ENCODE measurements at places on chromosomes 7 and 10.

DNA sequence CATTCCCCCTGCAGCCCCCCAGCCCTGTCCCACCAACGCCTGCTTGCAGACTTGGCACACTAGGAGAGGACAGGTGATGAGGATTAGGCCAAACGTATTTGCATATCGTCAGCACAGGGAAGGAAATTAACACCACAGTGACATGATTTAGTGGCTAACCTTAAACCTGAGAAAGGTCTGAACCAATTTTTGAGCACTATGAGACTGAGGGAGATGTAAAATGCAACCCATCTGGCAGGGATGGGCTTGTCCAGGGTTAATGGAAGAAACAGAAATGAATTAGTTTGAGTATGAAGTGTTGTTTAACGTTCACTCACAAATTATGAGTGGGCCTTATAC lies 183.6 kb downstream of the TAX1BP1 start:
- DNase-seq: no peak

GRCh38 chr10:67114945-67115344 lies 189.1 kb downstream of the LRRTM3 start:
- no peak for DNase-seq

- peak; percentile 65 for DNase-seq
Measured at GRCh38 chr10:43203448-43204041, 63.3 kb downstream of the RASGEF1A start.

- DNase-seq: peak; percentile 65
Measured at GRCh38 chr10:26566525-26567350, 128.6 kb downstream of the APBB1IP start.

GRCh38 chr7:79741684-79742083 lies 288.2 kb upstream of the MAGI2 start:
- DNase-seq: no peak

GRCh38 chr7:34038816-34039470 lies 133.6 kb downstream of the BMPER start:
- no peak for DNase-seq

GRCh38 chr7:23247603-23248335 lies 1.2 kb downstream of the GPNMB start:
- DNase-seq: no peak

GRCh38 chr7:115471891-115472290 lies 550.0 kb downstream of the MDFIC start:
- peak; percentile 27 for DNase-seq

GRCh38 chr7:99109108-99110051 lies 34.5 kb downstream of the SMURF1 start:
- DNase-seq: no peak

- DNase-seq: no peak
Measured at GRCh38 chr10:100968062-100968736, 1.1 kb upstream of the SEMA4G start.

DNA sequence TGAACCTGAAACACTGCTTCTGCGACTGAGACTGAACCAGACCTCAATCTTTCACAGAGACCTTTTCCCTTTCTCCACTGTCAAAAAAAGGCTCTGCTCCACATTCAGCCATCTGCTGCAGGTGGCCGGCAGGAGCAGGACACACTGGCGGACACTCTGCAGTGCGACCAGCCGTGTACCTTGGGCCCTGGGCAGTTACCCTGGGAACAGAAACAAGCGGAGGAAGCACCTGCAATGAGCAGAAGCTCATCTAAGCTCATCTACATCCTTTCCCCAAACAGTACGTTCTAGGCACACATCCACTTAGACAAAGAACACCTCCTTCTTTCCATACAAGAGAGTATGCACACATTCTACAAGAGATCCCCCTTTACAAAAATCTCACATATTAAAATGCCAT lies 22.8 kb downstream of the VOPP1 start:
- no peak for DNase-seq

GRCh38 chr7:73642834-73643233 lies 18.5 kb upstream of the MLXIPL start:
- no peak for DNase-seq

GRCh38 chr10:129916506-129916995 lies 47.5 kb downstream of the EBF3 start:
- no peak for DNase-seq

GRCh38 chr10:49389361-49389933 lies 6.4 kb downstream of the DRGX start:
- DNase-seq: no peak

- DNase-seq: no peak
Measured at GRCh38 chr7:81577642-81578340, 192.1 kb downstream of the HGF start.

- no peak for DNase-seq
Measured at GRCh38 chr10:22473044-22473443, 127.7 kb downstream of the SPAG6 start.

DNA sequence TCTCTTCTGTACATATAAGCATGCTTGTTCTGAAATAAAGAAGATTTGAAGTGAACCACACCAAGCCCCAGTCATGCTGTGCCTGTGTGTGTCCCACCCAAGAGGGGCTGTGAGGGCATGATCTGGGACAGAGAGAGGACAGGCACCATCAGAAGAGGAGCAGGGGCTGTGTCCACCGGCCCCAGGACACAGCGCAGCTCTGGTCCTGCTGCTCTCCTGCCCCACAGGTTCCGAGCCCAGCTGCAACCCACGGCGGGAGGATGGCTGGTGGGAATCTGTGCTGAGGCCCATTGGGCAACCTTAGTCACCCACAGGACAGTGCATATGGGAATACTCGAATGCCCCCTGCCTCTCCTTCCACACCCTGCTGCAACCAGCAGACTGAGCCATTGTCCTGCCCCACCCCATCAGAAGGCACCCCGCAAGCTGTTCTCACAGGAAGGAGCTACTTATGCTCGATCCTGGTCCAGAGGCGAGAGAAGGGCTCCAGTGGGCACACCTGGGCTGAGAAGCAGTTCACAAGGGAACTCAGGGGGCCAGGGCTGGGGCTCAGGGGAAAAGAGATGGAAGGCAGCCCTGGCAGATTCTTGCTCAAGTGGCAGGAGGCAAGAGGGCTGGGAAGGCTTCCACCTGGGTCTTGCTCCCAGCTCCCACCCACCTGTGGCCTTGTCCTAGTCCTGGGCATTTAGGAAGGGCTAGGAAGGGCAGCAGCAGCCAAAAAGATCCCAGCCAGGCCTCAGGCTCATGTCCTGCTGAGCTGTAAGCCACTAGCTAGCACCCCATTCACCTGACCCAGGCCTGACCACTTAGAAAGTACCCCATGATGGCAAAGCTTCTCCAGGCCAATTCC lies 31.9 kb downstream of the LDB3 start:
- DNase-seq: no peak

DNA sequence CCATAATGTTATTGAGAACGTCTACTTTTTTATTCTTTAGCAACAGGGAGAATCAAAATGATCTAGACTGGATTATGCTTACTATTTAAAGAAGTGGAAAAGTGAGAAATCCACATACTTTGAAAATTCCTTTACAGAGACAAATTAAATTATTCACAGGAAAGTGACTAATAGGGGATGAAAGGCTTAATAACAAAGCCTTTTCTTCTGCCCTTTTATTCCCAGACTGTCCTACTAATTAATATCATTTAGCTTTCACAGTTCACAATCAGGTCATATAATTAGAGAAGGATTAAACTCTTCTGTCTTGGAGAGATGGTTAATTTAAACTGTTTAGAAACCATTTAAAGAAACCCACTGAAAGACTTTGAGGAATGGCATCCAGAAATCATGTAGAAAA lies 58.8 kb downstream of the ARL4A start:
- no peak for DNase-seq

DNA sequence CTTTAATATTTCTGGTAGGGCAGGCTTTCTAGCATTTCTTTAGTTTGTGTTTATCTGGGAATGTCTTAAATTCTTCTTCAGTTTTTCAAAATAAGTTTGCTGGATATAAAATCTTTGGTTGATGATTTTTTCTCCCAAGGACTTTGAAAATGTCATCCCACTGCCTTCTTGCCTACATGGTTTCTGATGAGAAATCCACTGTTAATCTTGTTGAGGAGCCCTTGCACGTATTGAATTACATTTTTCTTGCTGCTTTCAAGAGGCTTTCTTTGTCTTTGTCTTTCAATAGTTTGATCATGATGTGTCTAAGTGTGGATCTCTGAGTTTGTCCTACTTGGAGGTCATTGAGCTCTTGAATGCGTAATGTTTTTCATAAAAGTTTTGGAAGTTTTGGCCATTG lies 66.0 kb downstream of the CASD1 start:
- DNase-seq: no peak

- peak; percentile 75 for DNase-seq
Measured at GRCh38 chr10:96998329-96998888, 166.3 kb downstream of the LCOR start.

DNA sequence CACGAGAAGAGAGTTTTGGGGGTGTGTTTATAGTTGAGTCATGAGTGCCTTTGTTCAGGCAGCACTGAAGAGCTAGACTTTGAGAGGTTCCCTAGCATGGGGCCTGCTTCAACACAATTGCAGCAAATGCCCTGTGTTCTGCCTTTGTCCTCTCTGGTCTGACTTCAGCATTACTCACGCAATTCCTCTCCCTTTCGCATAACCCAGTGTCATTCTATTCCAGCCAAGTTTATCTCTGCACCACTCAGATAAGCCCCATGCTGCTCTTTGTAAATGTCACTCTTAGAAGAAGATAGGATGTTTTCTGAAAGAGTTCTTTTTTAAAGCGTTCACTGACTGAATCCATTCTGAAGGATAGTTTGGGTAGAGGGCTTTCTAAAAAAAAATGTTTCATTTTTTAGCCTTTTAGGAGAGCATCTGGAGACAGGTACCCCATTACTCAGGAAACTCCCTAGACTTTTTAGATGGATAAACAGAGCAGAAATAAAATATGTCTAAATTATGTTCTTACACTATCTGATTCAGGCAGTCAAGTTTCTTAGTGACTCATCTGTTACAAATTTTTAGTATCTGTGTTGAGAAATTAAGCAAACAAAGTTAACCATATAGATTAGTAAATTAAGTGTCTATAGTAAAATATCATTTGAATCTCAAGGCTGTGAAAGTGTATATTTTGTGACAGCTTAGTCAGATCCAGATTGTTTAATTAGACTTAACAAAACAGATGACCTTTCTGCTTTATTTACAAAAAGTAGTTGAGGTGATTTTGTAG lies 318.5 kb downstream of the GPR158 start:
- DNase-seq: peak; percentile 57

DNA sequence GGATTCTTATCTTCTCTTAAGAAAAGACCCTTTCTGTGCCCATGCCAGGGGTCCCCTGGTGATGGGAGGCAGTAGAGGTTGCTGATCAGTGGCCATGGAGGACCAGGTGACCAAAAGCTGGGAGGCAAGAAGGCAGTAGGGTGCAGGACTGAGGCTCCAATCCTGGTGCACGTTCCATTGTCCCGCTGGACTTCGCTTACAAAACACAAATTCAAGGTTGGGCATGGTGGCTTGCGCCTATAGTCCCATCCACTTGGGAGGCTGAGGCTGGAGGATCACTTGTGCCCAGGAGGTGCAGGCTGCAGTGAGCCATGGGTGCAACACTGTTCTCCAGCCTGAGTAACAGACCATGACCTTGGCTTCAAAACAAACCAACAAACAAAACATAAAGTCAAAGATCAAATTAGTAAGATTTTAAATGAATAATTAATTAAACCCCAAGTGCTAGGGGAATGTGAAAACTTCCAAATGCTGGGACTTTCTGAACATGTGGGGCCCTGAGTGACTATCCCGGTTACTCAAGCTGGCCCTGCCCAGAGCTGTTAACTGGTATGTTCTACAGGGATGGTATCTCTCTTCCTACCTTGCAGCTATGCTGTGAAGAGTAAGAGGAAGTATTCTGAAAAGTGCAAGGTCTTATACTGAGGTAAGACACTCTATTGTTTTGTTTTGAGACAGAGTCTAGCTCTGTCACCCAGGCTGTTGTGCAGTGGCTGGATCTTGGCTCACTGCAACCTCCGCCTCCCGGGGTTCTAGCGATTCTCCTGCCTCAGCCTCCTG lies 97.6 kb downstream of the LYZL2 start:
- DNase-seq: no peak

GRCh38 chr10:72913287-72913686 lies 19.7 kb downstream of the OIT3 start:
- DNase-seq: no peak

DNA sequence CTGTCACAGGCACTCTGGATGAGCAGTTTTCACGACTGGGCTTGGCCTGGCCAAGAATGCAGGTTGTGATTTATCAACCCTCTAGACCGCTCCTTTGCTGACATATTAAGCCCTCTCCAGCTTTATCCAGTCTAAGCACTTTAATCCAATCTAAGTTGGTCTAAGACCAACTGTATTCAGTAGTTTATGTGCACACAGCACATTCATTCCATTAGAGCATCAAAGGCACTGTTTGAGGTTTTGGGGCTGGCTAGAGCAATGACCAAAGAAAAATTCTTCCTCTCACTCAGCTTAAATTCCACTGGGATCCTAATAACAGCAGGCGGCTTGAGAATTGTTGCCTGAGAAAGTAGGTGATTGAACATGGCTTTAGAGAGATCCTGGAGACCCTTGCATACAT lies 176.0 kb upstream of the INSYN2A start:
- no peak for DNase-seq

DNA sequence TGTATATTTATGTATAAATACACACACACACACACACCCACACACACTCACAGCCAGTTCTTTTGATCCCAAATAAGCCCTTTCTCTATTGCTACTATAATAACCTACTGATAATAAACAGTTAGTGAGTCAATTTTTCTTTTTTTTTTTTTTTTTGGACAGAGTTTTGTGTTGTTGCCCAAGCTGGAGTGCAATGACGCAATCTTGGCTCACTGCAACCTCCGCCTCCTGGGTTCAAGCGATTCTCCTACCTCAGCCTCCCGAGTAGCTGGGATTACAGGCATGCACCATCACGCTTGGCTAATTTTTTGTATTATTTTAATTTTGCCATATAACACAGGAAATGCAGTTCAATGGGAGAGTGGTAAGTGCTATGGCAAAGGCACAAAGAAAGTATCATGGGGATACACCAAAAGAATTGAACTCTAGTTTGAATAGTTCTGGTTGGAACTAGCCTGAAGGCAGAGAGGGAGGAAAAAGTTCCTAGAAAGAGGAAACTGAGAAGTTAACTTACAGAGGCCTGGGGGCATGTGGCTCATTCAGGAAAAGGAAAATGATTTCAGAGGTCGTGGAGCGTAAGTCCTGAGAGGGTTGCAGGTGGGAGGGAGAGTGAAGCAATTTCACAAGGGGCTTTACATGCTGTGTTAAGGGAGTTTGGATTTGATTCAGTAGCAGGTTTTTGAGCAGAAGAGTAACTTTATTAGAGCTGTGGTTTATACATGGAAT lies 44.4 kb upstream of the JCAD start:
- no peak for DNase-seq

GRCh38 chr10:73950155-73950948 lies 39.4 kb downstream of the PLAU start:
- DNase-seq: no peak

All from urothelium cell line (cell line).